ENCODE measurements at places on chromosomes 6 and 20.

DNA sequence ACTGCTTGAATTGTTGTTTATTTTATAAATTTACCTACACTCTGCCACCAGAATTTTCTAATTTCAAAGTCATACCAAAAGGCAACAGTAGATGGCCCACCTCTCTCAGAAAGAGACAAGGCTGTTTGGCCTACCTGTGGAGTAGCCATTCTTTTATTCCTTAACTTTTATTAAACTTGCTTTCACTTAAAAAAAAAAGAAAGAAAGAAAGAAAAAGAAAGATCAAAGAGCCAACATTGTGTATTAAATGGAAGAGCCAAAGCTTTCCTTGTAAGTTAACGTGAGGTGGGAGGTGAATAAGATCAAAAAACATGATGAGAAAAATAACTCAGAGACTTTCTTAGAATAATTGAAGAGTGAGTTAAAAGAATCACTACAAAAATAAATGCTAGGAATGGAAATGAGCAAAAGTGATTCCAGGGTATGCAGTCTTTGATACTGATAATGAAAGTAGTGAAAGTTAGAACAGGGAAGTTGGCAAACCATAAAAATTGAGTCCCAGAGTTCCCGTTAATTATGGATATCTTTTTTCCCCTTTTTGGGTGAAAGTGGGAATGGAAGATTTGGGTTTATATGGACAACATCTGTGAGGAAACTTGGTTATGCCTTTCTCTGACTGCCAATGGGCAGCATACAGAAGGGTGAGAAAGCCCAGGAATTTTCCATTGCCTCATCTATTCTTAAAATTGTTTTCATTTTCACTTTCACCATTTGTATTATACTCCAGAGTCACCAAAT, 35.9 kb upstream of the MYB start:
- DNase-seq: no peak

DNA sequence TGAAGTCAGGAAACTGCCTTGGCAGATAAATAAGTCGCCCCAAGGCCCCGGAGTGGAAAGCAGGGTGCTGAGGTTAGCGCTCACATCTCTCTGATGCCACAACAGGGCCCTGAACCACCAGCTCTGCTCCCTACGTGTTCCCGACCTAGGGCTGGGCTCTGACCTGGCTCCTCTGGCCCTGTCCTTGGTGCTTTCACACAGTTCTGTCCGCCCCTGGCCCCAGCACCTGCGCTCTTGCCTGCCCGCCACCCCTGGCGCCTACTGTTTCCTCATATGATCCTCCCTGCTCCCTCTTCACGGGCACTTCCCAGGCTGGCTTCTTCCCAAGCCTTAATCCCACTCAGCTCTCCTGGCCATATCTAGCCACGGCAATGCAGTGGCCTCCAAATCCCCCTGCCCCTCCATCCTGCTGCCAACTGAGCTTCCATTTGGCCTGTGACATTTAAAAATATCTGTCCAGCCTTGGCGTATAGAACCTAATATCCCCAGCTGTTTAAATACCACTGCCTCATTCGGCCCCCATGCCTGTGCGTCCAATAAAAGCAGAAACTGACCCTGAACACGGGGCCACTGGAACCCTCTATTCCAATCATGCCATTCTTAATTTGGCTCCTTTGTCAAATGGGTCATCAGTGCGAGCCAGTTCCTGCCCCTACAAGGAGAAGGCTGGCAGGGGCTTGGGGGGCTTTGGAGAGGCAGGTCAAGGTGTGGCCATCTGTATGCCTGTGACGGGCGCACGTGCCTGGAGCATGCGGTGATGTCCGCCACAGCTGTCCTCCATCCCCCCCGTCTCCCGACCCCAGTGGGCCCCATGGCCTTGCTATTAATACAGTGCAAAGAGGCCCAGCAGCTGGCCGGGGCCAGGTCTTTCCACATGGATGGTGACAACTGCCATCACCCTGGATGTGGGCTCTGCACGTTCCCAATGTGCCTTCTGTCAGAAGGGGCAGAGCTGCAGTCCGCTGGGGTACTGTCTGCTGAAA, 27.7 kb downstream of the GNAS-AS1 start:
- DNase-seq: no peak

- no peak for DNase-seq
These were observed 127.0 kb upstream of the EDN1 start for GRCh38 chr6:12163149-12163548.

GRCh38 chr6:7939864-7940228, 29.3 kb upstream of the TXNDC5 start:
- DNase-seq: no peak

DNA sequence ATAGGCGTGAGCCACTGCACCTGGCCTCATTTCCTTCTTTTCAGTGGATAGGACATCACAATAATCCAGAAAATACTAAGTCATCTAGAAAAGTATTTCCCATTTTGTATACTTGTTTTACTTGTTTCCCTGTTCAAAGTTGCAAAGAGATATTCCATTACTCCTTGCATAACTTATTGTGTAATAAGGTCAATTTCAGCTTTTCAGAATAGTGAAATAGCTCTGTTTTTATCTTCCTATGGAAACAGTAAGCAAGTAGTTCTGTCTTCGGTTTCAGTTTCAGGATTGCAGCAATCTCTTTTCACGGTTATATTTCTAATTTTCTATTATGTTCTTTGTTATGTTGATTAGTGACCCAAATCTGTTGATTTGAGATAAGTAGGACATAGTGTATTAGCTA, 6.0 kb downstream of the STX11 start:
- no peak for DNase-seq

- peak; percentile 66 for DNase-seq
These were observed 3.9 kb upstream of the PHF20 start for GRCh38 chr20:35767683-35768481.

DNA sequence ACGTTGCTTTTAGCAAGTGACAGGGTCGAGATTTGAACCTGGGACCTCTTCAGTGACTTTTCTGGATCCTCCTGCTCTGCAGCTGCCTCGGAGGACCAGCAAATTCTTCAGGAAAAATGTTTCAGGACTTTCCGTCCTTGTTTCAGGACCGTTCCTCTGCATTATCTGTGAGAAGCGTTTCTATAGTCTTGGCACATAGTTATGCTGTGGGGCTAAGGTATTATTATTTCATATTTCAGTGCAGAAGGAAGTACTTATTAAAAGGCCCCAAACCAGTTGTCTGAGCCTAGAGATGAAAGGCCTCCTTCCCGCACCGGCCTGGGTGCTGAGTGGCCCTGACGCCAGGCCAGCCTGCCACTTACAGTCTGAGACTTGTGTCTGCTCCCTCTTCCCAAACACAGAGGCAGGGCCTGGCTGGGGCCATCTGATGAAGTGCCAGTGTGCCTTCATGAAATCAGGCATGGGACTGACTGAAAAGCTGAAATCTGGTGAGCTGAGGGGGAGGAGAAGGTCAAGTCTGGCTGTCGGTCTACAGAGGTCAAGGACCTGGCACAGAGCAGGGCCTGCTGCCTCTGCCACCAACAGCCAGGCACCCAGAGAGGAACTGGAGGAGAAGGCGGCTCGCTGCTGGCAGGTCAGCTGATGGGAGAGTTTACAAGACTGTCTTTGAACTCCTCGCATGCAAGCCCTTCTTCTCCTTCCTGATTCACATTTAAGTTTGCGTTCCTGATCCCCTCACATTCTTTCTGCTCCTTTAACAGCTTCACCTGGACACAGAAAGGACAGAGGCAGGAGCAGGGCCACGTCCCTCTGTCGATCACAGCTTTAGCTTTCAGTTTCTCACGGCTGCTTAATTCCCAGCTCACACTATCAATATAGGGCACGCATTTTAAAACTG, 8.9 kb upstream of the QKI start:
- DNase-seq: peak; percentile 61

DNA sequence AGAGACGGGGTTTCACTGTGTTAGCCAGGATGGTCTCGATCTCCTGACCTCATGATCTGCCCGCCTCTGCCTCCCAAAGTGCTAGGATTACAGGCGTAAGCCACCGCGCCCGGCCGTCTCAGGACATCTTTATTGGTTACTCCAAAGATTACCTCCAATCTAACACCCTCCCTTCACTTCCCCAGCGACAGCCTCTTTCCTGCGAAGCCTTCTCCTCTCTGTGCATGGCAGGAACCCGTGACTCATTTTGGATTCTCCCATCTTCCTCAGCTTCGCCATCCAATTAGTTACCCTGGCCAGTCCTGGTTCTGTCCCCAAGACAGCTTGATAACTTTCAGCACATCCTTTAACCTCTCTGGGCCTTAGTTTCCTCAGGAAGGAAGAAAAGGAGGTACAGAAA, 51.3 kb upstream of the TOX2 start:
- no peak for DNase-seq

GRCh38 chr6:114762145-114762544, 419.3 kb upstream of the HS3ST5 start:
- DNase-seq: no peak

GRCh38 chr6:22145823-22146677, 150.8 kb downstream of the PRL start:
- DNase-seq: peak; percentile 34

DNA sequence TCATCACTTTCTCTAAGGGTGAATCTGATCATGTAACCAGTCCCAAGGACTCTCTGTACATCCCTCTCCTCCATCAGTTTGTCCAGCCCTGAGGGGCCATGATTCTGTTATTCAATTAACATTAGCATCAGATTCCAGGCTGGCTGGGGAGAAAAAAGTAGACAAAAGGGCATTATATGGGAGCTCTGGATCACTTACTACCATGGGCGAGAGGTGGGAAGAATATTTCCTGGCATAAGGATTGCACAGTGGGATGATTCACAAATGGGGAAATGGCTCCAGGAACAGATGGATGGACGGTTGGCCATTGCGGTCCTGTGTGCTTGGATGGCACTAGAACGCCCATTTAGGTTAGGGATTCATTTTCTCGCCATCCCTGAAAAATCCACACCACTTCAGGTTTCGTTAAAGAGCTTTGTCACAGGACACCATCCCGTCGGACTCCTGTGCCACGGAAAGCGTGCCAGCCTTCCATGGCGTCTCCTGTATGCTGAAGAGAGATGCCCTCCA, 112.6 kb downstream of the THBS2 start:
- no peak for DNase-seq

DNA sequence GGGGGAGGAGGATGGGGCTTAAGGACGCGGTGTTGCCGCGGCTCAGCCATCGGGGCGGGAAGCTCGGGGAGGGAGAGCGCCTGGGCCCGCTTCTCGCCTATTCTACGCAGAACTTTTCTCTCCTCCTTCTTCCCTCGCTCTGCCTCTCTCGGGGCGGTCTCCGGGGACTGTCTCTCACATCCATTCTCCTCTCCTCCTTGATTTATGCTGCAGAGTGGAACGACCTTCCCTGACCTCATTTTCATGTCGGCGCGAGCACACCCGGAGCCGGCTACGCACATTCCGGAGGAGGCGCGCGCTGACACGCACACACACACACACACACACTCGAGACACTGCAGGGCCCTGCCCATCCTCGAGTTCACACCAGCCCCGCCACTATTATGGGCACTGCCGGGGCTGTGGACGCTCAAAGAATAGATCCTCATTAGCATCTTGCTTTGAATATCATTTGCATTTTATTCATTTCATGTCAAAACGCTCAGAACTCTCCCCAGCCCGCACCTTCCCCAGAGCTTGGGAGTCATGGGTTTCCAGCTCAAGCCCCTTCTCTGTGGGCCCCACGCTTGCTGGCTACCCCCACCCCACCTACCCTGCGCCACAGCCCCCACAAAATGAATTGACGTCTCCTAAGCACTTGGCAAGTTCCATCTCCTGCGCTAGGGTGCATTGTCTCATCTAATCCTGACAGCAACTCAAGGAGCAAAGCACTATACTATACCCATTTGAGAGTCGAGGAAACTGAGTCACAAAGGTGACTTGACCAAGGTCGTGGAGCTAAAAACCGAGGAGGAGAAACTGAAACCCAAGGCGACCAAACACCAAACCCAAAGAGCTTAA, 36.8 kb downstream of the NCR2 start:
- no peak for DNase-seq

DNA sequence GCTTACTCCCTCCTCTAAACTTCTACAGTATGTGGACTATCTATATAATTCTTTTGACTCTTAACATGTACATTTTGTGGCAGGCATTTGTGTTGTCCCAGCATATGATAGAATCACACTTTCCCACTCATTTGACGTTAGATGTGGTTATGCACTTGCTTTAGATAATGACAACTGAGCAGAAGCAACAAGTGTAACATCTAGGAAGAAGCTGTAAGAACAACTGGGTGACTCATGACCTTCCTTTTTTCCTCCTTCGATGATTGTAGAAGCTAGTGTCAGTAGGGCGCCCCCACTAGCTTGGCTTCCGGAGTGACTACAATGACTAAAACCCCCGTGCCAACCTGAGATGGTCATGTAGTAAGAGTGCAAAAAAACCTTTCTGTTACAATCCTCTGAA, 74.6 kb upstream of the CEP85L start:
- no peak for DNase-seq

DNA sequence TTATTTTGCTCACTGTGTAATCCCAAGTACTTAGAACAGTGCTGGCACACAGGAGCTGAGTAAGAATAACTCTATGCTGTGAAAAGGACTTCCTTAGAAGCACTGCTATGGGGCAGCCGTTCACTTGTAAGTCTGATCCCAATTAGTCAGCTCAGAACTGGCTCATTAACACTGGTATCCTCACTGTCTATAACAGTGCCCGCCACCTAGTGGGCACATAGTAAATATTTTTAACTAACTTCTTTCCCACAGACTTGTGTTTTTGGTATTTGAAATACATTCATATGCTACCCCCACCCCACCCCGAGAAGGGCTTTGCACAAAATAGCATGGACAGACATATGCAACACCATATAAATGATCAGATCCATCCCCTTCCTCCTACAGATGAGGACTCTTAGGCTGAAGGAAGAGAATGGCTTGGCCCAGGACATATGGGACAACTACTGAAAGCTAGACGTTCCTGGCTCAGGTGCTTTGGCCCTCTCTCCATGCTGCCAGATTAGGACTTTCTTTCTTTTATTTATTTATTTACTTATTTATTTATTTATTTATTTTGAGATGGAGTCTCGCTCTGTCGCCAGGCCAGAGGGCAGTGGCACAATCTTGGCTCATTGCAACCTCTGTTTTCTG, 47.1 kb downstream of the DST start:
- no peak for DNase-seq

- no peak for DNase-seq
These were observed 336.7 kb downstream of the GJA1 start for GRCh38 chr6:121771937-121772720.

DNA sequence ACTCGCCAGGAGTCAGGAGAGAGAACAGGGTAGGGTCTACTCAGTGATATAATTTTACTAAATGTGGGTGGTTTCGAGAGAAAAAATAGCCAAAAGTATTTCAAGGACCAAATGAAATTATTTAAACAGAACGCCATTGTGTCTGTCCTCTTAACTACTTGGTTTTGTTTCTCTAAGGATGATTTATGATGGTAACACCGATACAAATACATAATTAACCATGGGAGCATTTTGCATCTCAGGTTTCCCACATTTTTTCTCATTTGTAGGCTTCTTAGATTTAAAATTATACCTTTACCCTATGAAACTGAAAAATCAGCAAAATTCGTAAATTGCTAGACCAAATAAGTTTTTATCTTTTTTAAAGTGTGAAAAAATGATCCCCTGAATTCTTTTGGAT, 188.2 kb downstream of the ZFP64 start:
- no peak for DNase-seq

GRCh38 chr20:51386586-51386985, 155.9 kb downstream of the NFATC2 start:
- DNase-seq: no peak

GRCh38 chr6:74638412-74638811, 567.4 kb downstream of the COL12A1 start:
- no peak for DNase-seq

- DNase-seq: no peak
These were observed 157.5 kb downstream of the TRMT11 start for GRCh38 chr6:126143761-126144251.

- no peak for DNase-seq
These were observed 912 bp downstream of the IL17F start for GRCh38 chr6:52243282-52243893.

- no peak for DNase-seq
These were observed 202.2 kb upstream of the PRND start for GRCh38 chr20:4519534-4519933.
